Activated CD8-positive, alpha-beta T cell treated with anti-CD3 and anti-CD28 coated beads for 36 hours (primary cell): ENCODE measurements at places on chromosomes 5 and 9.

- no peak for DNase-seq
These were observed 10.5 kb downstream of the RPS14 start for GRCh38 chr5:150438873-150439546.

- DNase-seq = no peak
These were observed 194.8 kb downstream of the SPOCK1 start for GRCh38 chr5:137304226-137304874.

- no peak for DNase-seq
These were observed 116.2 kb downstream of the MAN2A1 start for GRCh38 chr5:109805883-109806282.

DNA sequence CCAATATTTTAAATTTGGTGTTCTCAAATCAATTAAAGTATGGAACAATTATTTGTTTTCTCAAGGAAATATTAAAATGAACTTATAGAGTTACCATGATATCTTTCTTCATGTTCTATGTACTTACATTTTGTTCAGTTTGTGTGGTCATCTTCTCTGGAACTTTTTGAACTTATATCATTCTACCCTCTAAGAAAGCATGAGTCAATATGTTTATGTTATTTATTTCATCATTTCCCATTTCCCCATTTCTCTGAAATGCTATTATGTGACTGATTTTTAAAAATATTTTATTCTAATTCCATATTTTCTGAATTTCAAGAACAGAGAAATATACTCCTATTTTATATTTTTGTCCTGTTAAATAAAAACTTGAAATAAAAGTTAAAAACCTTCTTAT is 123.5 kb upstream of the ACOT12 start:
- no peak for DNase-seq

GRCh38 chr5:80036615-80037014 is 1.5 kb downstream of the THBS4 start:
- DNase-seq = no peak

- no peak for DNase-seq
These were observed 304.6 kb downstream of the PDE4D start for GRCh38 chr5:59588922-59589321.

DNA sequence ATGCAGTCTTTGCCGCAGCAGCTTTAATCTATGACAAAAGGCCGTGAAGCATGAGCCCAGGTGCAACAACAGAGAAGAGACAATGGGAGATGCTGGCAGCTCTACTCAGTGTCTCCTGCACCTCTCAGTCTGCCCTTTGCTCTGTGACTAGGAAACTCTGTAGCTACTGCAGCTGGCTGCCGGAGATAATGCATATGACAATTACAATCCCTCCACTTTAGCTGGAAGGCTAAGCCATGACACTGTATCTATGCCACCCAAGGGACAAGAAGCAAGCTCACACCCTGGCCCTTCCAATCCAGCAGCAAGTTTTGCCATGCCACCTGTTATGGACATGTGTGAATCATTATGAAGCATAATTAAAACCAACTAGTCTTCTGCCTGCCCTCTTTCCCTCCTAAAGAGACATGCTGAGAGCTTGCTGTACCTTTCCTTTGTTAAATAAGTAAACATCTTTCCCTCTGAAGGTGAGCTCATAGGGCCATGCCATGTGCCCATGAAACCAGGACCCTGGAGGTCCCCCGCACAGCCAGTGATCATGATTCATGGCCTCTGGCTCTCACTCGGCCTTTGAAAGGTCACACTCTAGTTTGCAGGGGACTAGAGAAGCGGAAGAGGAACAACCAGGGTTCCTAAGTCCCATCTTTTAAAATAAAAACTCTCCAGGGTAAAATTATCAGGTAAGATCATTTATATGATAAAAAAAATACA is 219.4 kb downstream of the SPOCK1 start:
- no peak for DNase-seq
